A673 (cell line): ENCODE measurements at places on chromosomes 3 and 15. TPM values are rescaled to one million over a fixed set of nuclear protein-coding genes. Genes with fewer than 3 reads are reported as not detected.

DNA sequence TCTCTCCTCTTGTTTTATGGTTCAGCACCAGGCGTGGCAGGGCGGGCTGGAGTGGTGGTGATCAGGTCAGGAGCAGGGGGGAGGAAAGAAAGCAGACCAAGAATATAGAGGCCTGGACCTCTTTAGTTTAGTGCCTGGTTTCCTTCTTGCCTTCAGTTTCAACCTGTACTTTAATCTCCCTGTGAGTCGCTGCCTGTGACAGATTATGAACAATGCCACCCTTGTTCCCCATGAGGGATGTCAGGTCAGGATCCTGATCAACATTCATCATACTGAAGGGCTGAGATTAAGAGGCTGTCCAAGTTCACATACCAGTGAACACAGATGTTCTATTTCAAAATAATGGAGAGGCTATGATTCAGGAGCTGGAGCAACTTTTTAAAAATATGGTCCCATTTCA, 11.4 kb downstream of the ENTPD3 start:
- no peak overlapping the region for H3K27ac ChIP-seq
- H3K27me3 ChIP-seq, result no peaks in the 10 kb centered on the region
- H3K4me3 ChIP-seq, result no peak overlapping the region

- H3K4me3 ChIP-seq, result no peak overlapping the region
- H3K4me1 ChIP-seq, result no peaks in the 10 kb centered on the region
- DNase-seq, result peak; percentile 42
- H3K27ac ChIP-seq, result no peak overlapping the region
- no peaks in the 10 kb centered on the region for H3K27me3 ChIP-seq
Observed at GRCh38 chr3:55434789-55435188, 52.3 kb downstream of the WNT5A start.

DNA sequence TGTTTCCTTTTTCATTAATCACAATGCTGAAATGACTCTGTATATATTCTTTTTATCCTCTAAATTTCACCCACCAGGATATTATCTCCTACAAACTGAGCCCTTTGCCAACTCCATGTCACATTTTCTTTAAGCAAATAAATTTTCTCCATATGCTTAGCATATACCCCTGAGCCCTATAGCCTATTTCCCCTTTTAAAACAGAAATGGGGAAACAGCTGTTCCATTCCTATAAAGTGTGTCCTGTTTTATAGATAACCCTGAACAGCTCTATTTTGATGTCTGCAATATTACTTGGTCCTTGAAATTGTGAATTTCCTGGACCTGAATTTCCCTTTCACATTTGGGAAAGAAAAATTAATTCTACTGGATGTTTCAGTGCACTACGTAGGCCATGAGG, 15.6 kb upstream of the FILIP1L start:
- DNase-seq, result no peak
- H3K4me1 ChIP-seq, result peaks cover 5% of the 10 kb centered on the region
- no peak overlapping the region for H3K4me3 ChIP-seq
- H3K36me3 ChIP-seq, result no peaks in the 10 kb centered on the region

DNA sequence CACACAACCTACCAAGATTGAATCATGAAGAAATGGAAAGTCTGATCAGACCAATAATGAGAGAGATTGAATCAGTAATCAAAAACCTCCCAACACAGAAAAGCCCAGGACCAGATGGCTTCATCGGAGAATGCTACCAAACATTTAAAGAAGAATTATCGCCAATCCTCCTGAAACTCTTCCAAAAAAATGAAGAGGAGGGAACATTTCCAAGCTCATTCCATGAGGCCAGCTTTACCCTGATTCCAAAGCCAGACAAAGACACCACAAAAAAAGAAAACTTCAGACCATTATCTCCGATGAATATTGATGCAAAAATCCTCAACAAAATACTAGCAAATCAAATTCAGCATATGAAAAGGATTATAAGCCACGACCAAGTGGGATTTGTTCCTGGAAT, 94.1 kb downstream of the SENP2 start:
- no peak overlapping the region for H3K4me3 ChIP-seq
- no peak for DNase-seq
- no peaks in the 10 kb centered on the region for H3K4me1 ChIP-seq
- H3K27me3 ChIP-seq, result no peaks in the 10 kb centered on the region
- peaks cover 34% of the 10 kb centered on the region for H3K36me3 ChIP-seq

- H3K4me1 ChIP-seq, result no peaks in the 10 kb centered on the region
- H3K4me3 ChIP-seq, result no peak overlapping the region
- DNase-seq, result peak; percentile 26
- H3K27ac ChIP-seq, result no peak overlapping the region
- H3K36me3 ChIP-seq, result no peaks in the 10 kb centered on the region
Observed at GRCh38 chr3:114758831-114759699, 388.0 kb downstream of the ZBTB20 start.

DNA sequence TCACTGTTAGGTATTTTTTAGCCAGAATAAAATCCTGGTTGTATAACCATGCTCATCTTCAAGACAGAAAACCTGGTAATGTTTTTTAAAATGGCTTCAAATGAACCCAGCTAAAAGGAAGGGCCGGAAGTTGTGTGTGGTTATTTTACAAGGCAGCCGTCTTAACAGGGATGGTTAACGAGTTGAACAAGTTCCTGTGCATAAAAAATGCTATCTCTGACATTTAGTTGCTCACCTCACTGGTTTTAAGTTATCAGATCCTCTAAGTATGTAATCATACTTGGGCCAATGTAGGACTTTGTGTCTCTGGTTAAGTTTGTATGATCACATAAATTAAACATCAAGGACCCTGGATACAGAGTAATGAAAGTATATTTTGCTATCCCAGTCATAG, 2.1 kb downstream of the ATP11B start:
- H3K4me3 ChIP-seq, result peak overlapping the region; percentile 73
- H3K27ac ChIP-seq, result peak overlapping the region; percentile 83
- no peaks in the 10 kb centered on the region for H3K36me3 ChIP-seq
- no peaks in the 10 kb centered on the region for H3K27me3 ChIP-seq
- DNase-seq, result no peak

- no peaks in the 10 kb centered on the region for H3K36me3 ChIP-seq
- peak overlapping the region; percentile 15 for H3K27ac ChIP-seq
- H3K4me1 ChIP-seq, result peaks cover 21% of the 10 kb centered on the region
- H3K27me3 ChIP-seq, result no peaks in the 10 kb centered on the region
- no peak overlapping the region for H3K4me3 ChIP-seq
Observed at GRCh38 chr3:158492685-158493084, 78.3 kb upstream of the MLF1 start.

DNA sequence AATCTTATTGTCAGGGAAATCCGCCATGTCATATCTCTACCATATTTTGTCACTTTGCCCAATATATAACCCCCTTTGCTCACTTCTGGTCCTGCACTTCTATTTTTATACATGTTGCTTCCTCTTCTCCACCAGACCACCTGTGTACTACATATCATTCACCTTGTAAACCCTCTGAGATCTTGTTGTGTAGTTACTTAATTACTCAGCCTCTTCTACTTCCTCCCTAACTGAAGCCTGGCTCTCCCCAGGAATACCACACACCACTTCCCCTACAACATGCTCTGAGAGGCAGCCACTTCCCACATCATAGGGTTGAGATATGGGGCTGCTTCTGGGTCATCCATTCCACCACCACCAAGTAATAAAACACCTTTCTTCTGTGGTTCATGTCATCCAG, 10.0 kb downstream of the HEXA start:
- H3K27ac ChIP-seq, result no peak overlapping the region
- no peaks in the 10 kb centered on the region for H3K4me1 ChIP-seq
- no peak for DNase-seq

DNA sequence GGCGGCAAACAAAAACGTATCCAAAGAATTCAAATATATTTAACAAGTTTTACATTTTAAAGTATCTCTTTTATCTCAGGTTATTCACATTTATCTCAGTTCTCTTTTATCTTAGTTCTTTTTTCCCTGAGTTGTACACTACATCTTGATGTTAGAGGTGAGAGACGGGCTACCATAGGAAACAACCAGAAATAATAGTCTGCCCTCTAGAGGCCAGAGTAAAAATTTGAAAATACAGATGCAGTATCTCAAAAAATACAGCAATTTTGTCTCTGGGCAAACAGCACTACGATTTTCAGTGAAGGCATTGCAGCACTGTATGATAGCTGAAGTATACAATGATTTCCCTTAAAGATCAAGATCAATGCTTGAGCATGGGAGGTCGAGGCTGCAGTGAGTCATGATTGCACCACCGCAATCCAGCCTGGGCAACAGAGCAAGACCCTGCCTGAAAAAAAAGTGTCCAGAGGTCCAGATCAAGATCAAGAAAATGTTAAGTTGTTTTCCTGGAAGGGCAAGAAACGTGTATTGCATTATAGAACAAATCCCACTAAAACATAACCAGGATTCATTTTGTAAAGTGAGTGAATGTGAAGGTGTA, 82.6 kb upstream of the ATP11B start:
- H3K36me3 ChIP-seq, result no peaks in the 10 kb centered on the region
- peaks cover 9% of the 10 kb centered on the region for H3K27me3 ChIP-seq
- no peak overlapping the region for H3K27ac ChIP-seq
- peak; percentile 53 for DNase-seq
- H3K4me3 ChIP-seq, result no peak overlapping the region

DNA sequence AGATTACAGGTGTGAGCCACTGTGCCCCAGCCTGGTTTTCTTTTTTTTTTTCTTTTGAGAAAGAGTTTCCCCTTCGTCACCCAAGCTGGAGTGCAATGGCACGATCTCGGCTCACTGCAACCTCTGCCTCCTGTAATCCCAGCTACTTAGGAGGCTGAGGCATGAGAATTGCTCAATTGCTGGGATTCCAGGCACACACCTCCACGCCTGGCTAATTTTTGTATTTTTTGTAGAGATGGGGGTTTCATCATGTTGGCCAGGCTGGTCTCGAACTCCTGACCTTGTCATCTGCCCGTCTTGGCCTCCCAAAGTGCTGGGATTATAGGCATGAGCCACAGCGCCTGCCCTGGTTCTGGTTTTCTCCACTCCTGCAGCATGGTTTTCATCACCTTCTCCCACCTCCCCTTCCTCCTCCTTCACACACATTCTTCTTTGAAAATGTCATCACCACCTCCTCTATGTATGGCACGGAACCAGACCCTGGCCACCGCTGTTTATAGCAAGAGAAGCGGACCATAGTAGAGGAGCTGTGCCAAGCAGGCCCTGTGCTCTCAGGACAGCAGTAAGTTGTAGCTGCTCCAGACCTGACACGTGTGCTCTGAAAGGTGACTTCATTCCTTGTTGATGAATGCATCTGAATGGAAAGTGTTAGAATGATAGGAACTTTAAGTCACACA, 14.6 kb upstream of the AHSG start:
- H3K36me3 ChIP-seq, result no peaks in the 10 kb centered on the region
- no peak overlapping the region for H3K27ac ChIP-seq
- no peaks in the 10 kb centered on the region for H3K27me3 ChIP-seq
- no peaks in the 10 kb centered on the region for H3K4me1 ChIP-seq
- no peak for DNase-seq
- H3K4me3 ChIP-seq, result no peak overlapping the region

The OR5H6 gene
- not detected in 2 replicates for total RNA-seq

The CORO2B gene
- 3.8 and 4.4 TPM in 2 replicates for total RNA-seq

The SPTSSB gene
- not detected in 2 replicates for total RNA-seq

The LDHAL6B gene
- not detected in 2 replicates for total RNA-seq

The PSMD2 gene
- 622 and 645 TPM in 2 replicates for total RNA-seq

The SLC38A3 gene
- total RNA-seq, result 0.31 TPM in 1 of 2 replicates, not detected in the other

The LRRC34 gene
- total RNA-seq, result 9.4 and 9.7 TPM in 2 replicates

The CCR1 gene
- not detected in 2 replicates for total RNA-seq

The TP63 gene
- total RNA-seq, result 4.9 and 7.6 TPM in 2 replicates
